ENCODE measurements at places on chromosomes 3 and 15.

- DNase-seq, result no peak
Observed at GRCh38 chr3:10723991-10724390, 92.0 kb upstream of the SLC6A11 start.

- DNase-seq, result no peak
Observed at GRCh38 chr3:159818399-159818798, 170.2 kb upstream of the IL12A start.

DNA sequence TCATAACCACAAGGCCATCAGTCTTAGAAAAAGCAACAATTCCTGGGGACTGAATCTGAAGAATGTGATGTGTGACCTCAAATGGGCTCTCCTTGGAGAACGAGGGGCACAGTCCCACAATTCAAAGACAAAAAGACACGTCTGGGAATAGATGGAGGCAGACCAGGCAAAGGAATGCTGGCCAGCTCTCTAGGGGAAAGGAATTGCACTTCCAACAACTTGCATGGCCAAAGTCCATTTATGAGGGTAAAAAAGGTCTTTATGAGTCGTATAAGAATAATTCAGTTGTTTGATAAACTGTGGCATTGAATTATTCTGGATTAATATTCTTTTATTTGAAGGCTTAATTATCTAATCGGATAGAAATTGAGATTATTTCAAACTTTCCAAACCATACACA lies 180.5 kb upstream of the FEZF2 start:
- no peak for DNase-seq

DNA sequence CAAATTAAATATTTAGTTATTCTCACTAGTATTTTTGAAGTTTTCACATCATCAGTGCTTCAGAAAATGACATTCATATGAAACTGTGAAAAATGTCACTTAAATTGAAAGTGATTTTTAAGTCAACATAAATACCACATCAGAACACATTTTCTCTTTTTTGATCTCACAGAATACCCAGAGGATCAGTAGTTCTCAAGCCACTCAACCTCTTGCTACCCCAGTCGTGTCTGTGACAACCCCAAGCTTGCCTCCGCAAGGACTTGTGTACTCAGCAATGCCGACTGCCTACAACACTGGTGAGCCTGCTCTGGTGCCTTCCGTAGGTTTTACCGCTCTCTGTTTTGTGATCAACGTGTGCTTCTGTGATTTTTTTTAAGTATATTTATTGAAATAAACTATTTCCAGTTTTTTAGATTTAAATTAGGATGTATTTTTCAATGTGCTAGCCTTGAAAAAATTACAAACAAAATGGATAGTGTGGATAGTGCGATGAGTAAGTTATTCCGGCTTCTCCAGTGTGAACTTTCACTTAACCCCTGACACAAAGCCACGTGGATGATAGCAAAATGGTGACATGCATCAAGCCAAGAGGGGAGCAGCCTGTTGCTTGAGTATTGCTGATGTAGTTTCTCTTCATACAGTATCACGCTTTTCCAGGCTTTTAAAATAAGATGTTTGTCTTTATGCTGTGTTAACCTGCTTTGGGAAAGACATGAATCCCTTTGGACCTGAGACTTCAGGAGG lies 26.5 kb downstream of the LYSMD4 start:
- no peak for DNase-seq

DNA sequence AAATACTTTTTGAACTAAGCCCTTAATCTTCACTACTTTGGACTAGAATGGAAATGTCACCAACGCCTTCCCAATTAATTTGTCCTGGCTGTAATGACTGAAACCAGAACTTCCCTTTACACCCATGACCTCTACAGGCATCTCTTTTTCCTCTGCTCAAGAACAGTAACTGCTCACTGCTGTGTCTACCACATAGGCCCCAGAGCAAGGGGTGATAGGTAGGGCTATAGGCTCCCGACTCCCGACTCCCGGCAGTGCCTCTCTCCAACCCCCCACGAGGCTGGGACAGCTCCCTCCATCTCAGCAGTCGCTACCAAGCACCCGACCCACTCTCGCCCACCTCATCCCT lies 384 bp upstream of the LEKR1 start:
- DNase-seq, result no peak

- DNase-seq, result no peak
Observed at GRCh38 chr3:102215166-102215565, 219.6 kb upstream of the ZPLD1 start.

- DNase-seq, result no peak
Observed at GRCh38 chr3:143217283-143217682, 97.7 kb downstream of the CHST2 start.

- DNase-seq, result no peak
Observed at GRCh38 chr15:68417897-68418296, 14.1 kb downstream of the ITGA11 start.

DNA sequence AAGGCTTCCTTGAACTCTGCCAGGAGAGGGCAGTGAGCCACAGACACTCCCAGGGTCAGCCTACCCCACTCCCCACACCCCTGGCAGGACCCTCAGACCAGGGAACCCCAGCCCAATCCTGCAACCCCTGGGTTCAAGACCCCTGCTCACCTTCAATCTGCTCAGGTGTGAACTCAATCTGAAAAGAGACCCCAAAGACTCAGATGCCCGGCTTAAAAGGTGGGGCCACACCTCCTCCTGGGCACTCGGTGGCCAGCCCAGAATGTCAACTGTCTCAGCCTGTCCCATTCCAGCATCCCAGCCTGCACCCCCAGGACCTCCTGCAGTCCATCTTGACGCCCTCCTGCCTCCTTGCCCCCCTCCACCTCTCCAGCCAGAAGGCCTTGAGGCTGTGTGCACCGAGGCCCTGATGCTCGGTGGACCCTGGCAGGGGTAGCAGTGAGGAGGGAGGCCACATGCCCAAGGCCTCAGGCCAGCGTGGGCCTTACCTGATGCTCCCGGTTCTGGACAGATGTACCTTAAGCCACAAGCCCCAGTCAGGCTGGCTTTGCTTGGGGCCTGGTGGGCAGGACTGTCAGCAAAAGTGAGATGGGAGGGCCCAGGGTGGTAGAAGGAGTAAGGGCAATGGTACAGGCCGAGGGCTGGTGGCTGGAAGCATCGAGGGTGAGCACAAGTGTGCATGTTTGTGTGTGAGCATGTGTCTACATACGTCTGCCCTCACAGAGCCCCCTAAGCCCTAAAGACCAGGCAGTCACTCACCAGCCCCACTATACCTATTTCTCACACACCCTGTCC lies 2.2 kb downstream of the MYL3 start:
- no peak for DNase-seq
